ENCODE measurements at places on chromosomes 5 and 9.

GRCh38 chr5:33433303-33434240 is 7.2 kb upstream of the TARS1 start:
- DNase-seq, result no peak

DNA sequence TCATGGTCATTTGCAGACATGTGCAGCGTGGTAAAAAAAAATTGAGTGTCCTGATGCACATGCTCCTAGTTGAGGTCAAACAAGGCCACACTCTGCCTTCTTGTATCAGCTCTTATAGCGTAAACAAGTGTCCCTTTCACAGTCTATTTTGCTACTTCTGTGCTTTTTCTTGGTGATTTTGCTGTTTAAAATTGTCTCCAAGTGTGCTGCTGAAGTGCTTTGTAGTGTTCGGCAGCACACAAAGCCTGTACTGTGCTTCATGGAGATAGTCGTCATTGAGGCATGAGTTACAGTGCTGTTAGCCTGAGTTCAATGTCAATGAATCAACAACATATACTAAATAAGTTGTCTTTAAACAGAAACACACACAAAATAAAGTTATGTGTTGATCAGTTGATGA is 690.4 kb upstream of the MEF2C start:
- no peak for DNase-seq

DNA sequence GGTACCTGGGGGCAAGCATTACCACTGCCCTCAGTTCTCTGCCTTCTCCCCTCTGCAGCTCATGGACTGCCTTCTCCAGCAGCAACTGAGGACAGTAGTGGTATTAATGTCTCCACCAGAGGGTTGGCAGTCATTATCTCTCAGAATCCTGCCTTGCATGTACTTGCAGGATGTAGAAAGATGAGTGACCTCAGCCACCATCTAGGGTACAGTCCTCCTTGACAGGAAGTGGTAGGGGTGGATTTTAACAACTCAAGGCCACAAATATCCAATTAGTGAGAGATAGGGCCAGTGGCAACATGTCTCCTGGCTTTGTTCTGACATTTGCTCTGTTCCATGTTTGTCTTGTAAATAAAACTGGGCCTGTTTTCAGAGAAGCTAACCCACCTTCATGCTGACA is 47.2 kb downstream of the F2R start:
- DNase-seq, result no peak

DNA sequence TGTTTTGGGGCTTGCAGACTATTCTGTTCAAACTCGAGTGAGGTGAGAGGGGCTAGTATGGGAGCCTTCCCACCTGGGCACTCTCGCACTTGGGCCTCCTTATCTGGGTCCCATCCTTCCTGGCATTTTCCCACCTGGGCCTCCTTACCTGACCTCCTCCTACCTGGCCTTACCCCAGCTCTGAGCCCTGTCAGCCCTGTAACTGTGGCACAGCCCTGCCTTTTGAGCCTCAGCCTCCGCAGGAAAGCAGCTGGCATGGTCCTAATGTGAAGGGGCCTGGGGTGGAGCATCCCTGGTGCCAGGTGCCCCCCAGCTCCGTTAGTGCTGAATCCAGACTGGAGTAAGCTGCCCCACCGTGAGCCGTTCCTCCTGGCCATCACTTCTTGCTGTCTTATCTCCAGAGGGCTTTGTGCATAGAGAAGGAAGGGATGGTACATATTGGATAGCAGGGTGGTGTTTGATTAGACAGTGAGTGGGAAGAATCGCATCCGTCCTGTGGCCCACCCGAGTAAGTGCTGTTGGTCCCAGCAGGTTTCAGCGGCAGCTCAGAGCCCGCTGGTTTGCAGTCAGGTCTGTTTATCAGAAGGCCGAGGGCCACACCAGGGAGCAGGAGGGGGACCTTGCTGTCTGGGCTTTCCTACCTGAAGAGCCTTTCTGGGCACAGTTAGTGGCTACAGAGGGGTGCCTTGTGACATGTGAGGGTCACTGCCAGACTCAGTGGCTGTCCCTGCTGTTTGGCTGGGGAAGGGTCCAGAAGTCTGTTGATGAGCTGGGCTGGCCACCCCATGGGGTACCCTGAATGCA is 76.5 kb downstream of the WNK2 start:
- no peak for DNase-seq

GRCh38 chr9:113266174-113266573 is 9.2 kb downstream of the CDC26 start:
- DNase-seq, result no peak

All from activated CD8-positive, alpha-beta memory T cell treated with anti-CD3 and anti-CD28 coated beads for 1 hour (primary cell).